Thyroid gland (tissue), 4 donors: ENCODE measurements at places on chromosomes 5 and 9.
A peak's percentile ranks its signal among the peaks of the same experiment; 100 is the strongest.

GRCh38 chr5:40436535-40437237, 243.0 kb upstream of the PTGER4 start:
- DNase-seq, result no peak

GRCh38 chr5:158212237-158212636, 353.3 kb upstream of the CLINT1 start:
- DNase-seq, result no peak

- no peak for DNase-seq
These were observed 468.6 kb downstream of the CDH18 start for GRCh38 chr5:19519448-19519847.

DNA sequence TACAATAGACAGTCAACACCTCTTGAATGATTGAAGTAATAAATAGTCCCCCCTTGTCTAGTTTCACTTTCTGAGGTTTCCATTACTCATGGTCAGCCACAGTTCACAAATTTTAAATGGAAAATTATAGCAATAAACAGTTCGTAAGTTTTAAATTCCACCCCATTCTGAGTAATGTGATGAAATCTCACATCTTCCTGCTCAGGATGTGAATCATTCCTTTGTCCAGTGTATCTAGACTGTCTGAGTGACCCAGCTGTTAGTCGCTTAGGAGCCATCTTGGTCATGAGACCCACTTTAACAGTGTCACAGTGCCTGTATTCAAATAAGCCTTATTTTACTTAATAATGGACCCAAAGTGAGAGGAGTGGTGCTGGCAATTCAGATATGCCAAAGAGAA, 311.6 kb upstream of the PRR16 start:
- DNase-seq, result no peak

DNA sequence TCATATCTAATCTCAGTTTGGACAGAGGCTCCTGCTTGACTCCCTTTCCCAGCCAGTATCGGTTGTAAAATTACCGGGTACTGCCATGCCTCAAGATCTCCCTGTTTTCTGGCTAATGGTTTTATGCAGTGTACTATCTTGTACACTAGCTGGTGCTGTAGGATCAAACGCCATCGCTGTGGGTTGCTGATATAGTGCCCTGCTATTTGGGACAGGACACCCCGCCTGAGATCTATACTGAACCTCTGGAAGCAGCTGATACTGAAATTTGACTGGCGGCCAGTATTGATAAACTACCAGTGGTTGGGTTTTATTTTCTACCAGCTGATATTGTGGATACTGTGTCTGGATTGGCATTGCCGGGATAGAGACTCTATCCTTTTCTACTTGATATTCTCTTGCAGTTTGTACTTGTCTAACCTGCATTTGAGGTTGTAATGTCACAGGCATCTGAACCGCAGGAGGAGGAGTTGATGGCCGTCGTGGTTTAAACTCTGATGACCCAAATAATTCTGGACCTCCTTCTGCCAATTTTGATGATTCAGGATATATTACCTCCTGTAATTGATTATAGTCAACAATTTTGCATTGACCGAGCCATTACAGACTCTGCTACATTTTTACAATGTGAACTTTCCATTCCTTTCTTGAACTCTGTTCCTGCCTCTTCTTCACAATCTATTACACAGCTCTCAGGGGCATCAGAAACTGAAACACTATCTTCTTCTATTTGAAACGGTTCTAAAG, 112.5 kb upstream of the LARP1 start:
- no peak for DNase-seq

GRCh38 chr9:114450833-114451706, 54.2 kb downstream of the WHRN start:
- no peak for DNase-seq

DNA sequence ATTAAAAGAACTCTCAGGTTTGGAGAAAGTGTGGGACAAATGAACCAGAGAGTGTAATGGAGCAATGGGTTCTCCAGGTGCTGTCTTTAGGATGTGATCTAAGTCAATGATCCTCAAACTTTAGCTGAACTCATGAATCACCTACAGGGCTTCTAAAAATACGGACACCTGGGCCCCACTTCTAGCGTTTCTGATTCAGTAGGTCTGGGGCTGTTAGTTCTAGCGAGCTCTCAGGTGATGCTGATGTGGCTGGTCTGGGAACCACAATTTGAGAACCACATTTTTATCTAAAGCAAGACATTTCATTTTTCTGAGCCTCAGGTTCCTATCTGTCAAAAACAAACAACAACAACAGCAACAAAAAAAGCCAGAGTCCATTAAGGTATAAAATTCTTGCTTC, 35.1 kb upstream of the PCA3 start:
- no peak for DNase-seq

GRCh38 chr5:95925939-95926338, 35.7 kb downstream of the ELL2 start:
- DNase-seq, result no peak

DNA sequence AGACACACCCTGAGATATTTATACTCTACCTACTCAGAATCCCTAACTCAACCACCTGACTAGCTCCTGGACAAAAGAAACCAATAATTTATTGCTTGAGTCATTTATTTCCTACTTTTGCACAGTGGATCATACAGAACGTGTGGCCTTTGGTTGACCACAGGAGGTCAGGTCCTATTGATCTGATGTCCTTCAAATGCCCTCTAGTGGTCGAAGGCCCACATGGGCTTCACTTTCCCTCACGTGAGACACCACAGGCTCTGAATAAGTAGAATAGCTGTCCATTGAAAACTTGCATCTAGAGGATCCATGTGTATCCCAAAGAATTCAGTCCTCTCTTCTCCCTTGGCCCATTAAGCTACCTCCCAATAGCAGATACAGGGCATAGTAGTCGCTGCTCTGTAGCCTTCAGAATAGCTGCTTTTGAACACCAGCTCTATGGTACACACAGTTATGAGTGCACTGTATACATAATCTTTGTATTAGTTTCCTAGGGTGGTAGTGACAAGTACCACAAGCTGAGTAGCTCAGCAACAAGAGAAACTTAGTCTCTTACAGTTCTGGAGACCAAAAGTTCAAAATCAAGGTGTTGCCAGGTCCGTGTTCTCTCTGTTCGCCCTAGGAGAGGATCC, 177.6 kb upstream of the SMARCA2 start:
- DNase-seq, result peak; percentile 48

GRCh38 chr9:87567001-87567400, 69.3 kb downstream of the DAPK1 start:
- DNase-seq, result no peak

- no peak for DNase-seq
These were observed 325.7 kb upstream of the WWC1 start for GRCh38 chr5:167965710-167966109.

GRCh38 chr5:38330207-38330606, 71.8 kb downstream of the EGFLAM start:
- DNase-seq, result no peak

GRCh38 chr5:164255598-164256213, 750.3 kb downstream of the MAT2B start:
- no peak for DNase-seq

- no peak for DNase-seq
These were observed 4.1 kb downstream of the ERCC6L2 start for GRCh38 chr9:95879591-95879990.

GRCh38 chr5:39199335-39199734, 20.0 kb downstream of the FYB1 start:
- no peak for DNase-seq

DNA sequence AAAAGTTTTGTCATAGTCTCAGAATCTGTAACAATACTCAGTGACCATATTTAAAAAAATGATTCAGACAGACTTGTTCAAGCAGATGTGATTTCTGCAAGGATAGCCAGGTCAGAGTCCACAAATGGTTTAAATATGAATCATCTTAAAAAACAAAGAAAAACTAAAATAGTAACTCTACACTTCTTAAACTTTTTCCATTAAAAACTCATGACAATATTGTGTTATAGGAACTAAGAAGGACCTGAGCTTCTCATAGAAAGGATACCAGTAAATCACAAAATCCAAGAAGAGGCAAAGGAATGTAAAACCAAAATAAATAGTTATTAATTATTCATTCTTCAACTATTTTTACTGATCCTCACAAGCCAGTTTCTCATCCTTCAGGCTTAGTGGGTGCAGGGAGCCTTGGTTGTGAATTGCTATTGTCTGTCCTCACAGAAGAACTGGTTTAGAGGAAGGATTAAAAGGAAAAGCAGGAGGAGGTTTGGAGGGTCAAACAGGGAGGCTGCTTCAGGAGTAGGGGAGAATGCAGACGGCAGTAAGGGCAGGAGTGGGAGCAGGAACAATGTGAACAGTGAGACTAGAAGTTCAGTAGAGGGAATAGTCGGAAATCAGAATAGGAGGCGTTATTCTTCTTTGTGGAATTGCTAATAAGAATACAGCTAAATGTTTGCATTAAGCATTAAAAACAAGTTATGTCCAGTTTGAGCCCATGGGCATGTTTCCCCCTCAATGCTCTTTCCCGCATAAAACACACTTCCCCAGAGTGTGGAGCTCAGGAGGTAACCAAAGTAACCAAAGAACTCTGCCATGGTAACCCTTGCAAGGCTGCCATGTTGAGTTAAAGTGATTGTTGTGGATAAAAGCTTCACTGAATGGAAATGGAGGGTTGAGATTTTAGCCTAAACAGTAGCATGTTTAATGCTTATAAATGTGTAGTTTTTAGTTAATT, 110.7 kb downstream of the CCDC192 start:
- no peak for DNase-seq

- DNase-seq, result no peak
These were observed 104.0 kb upstream of the PTCH1 start for GRCh38 chr9:95620722-95621121.

- no peak for DNase-seq
These were observed 1.5 kb upstream of the TRIM14 start for GRCh38 chr9:98120476-98120875.

- DNase-seq, result no peak
These were observed 11.1 kb upstream of the RXRA start for GRCh38 chr9:134314950-134315715.

GRCh38 chr5:31867219-31867618, 228.3 kb downstream of the PDZD2 start:
- DNase-seq, result no peak

DNA sequence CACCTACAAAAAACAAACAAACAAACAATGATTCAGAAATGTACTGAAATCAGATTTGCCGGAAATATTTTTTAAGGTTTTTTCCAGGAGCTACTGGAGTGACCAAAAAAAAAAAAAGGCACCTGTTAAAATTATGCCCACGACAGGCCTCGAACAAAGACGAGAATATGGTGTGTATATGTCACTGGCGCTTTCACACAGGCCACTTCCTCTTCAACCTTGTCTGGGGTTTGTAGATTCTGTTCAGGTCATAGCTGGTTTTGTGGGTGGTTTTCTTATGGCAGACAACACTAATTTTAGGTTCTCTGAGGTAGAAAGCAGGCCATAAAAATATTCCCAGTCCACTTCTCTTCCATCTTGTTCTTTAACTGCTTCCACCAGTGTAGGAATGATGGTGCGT, 7.0 kb downstream of the NDUFB6 start:
- DNase-seq, result no peak

DNA sequence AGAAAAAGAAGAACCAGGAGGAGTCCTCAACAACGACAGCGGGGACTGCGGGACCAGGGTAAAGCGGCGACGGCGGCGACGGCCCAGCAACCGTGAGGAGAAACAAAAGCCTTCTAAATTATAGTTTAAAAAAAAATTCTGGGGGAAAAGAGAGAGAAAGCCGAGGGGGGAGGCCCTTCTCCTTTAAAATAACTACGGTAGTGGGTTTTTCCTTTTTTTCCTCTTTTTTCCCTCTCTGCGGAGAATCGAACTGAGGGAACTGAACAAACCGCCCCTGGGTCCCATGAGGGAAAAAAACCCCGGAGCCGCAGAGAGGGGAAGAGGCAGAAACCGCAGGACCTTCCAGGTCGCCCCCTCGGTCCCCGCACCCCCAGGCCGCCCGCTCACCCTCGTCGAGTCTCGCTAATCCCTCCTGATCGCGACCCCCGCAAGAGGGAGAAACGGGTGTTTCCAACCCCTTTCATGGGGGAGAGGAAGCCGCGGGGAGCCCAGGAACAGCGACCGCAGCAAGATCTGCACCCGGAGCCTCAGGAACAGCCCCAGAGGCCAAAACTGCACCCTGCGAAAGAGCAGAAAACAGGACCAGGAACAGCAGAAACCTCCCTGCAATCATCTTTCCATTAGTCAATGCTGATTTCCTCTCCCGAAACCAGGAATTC, 453 bp downstream of the CPEB4 start:
- no peak for DNase-seq

GRCh38 chr5:3237276-3237868, 358.3 kb upstream of the IRX1 start:
- DNase-seq, result no peak

GRCh38 chr9:81473708-81474107, 215.6 kb downstream of the TLE1 start:
- DNase-seq, result no peak

DNA sequence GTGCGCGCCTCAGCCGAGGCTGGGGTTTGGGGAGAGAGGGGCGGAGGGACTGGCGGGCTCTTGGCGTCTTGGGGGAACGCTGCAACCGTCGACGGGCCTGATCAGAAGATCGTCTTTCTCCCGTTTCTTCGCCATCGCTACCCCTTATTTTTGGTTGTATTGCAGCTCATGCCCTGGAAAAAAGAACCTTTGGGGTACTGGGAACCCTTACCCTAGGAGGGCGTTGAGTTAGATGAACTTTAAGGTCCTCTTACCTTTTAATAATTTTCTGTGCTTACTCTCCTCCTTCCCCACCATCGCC, 719 bp downstream of the PAIP2 start:
- DNase-seq, result no peak

DNA sequence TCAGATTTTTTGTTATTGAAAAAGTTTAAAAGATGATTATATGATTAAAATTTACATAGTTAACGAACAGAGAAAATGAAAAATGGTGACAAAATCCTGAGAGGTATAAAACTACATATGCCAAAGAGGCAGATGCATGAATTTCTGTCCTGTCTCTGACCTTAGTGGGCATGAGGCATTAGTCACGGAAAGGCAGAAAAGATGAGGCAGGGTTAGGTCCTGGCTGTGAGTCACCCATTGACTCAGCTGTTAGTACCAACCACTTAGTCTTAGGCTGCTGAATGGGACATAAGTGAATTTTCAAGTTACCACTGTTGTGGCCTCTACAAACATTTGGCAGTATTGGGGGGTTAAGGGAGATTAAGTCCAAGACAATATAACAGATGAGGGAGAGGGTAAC, 33.1 kb downstream of the RASA1 start:
- no peak for DNase-seq

GRCh38 chr5:96091874-96092273, 130.2 kb upstream of the ELL2 start:
- no peak for DNase-seq

GRCh38 chr9:79189511-79189924, 382.2 kb upstream of the TLE4 start:
- DNase-seq, result no peak

GRCh38 chr5:92613546-92613945, 967.5 kb downstream of the NR2F1-AS1 start:
- DNase-seq, result no peak
